Mucosa of descending colon (tissue), 3 donors: ENCODE measurements at places on chromosomes 3 and 15. TPM values are rescaled to one million over a fixed set of nuclear protein-coding genes. Genes with fewer than 3 reads are reported as not detected.

DNA sequence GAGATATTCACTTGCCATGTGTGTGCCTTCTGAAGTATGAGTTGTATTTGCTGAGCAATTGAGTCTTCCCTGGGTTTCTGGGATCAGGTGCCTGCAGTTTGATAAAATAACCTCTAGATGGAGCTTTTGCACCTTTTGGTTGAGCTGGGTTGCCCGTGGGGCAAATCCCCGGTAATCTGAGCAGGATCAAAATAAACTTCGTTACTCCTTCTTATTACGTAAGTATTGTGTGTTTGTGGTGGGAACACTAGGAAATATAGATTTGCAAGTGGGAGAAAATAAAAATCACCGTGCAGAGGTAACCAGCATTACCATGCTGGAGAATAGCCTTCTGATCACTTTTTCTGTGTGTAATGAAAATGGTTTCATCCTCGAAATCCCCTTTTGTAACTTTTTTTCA lies 277.4 kb upstream of the NR2E3 start:
- no peak for DNase-seq

GRCh38 chr15:98444138-98444537 lies 204.2 kb upstream of the IGF1R start:
- DNase-seq, result no peak

- no peak for DNase-seq
These were observed 15.0 kb upstream of the TBL1XR1 start for GRCh38 chr3:177212278-177212610.

- DNase-seq, result no peak
These were observed 8.0 kb downstream of the MGLL start for GRCh38 chr3:127814325-127814781.

DNA sequence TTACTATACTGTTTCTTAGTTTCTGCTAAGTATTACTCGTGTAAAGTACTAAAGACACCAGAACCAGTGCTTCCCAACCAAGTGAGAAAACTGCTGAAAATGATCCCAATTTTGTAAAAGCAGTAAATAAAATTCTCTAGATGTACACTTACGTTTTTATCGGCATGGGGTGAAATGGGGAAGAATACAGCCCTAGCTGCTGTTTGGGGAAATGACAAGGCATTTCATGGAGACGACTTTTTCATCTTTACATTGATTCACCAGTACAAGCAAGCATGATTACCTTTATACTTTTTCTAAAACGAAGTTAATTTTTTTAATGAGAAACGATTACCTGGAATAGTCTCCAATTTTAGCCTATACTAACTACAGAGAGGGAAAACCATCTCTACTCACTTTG lies 1.4 kb downstream of the PSMD6 start:
- DNase-seq, result no peak

DNA sequence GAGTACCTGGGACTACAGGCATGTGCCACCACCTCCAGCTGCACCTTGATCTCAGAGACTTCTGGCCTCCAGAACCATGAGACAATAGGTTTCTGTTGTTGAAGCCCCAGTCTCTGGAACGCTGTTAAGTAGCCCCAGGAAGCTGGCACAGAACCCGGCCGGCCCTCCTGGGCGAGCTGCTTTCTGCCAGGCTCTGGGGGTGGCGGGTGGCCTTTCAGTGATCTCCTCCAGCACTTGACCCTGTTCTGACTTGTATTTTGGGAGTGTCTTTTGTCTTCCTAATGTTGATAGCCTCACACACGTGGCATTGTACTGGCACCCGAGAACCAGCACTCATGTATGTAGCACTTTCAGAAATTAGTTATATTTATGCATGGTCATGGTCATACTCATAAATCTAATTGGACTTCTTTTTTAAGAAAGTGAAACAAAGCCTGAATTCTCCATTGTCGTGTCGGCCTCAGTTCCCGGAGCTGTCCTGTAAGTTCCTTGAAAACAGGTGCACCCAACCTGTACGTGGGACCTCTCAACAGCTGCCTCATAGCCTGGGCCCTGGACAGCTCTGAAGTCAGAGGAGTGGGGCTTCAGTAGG lies 74.0 kb downstream of the TFRC start:
- DNase-seq, result no peak

The SUCNR1 gene
- total RNA-seq, result 0.35 TPM
